Inflammatory macrophage treated with lipopolysaccharide for 1 hour (primary cell): ENCODE measurements at places on chromosomes 13 and 19.

DNA sequence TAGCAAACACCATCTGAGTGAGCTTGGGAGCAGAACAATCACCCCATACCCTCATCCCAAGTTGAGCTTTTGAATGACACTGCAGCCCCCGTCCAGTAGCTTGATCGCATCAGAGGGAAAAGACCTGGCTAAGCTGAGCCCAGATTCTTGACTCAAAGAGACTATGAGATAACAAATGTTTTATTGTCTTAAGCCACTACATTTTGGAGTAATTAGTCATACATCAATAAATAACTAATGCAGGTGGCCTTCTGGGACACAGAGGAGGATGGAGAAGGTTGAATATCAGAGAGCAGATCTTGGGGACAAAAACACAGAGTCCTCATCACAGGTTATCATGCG, 24.6 kb upstream of the IGSF23 start:
- DNase-seq, result no peak

DNA sequence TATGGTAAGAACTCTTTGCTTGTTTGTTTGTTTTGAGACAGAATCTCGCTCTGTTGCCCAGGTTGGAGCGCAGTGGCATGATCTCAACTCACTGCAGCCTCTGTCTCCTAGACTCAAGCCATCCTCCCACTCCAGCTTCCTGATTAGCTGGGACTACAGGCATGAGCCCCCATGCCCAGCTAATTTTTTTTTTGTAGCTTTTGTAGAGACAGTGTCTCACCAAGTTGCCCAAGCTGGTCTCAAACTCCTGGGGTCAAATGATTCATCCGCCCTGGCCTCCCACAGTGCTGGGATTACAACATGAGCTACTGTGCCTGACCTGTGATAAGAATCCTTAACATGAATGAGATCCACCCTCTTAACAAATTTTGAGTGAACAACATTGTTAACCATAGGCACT, 183.9 kb upstream of the TSHZ3 start:
- DNase-seq, result no peak

DNA sequence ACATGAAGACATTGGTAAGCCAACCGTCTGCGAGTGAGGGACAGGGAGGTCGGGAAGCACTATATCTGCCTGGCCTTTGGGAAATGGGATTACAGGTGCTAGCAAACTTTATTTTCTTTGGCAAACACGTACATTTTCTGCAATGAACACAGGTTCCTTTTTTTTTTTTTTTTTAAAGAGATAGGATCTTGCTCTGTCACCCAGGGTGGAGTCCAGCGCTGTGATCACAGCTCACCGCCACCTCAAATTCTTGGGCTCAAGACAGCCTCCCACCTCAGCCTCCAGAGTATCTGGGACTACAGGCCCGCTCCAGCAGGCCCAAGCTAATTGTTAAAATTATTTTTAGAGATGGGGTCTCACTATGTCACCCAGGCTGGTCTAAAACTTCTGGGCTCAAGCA, 24.2 kb downstream of the ELAVL1 start:
- DNase-seq, result no peak

- no peak for DNase-seq
Measured at GRCh38 chr19:33398361-33399060, 25.0 kb downstream of the CEBPG start.

DNA sequence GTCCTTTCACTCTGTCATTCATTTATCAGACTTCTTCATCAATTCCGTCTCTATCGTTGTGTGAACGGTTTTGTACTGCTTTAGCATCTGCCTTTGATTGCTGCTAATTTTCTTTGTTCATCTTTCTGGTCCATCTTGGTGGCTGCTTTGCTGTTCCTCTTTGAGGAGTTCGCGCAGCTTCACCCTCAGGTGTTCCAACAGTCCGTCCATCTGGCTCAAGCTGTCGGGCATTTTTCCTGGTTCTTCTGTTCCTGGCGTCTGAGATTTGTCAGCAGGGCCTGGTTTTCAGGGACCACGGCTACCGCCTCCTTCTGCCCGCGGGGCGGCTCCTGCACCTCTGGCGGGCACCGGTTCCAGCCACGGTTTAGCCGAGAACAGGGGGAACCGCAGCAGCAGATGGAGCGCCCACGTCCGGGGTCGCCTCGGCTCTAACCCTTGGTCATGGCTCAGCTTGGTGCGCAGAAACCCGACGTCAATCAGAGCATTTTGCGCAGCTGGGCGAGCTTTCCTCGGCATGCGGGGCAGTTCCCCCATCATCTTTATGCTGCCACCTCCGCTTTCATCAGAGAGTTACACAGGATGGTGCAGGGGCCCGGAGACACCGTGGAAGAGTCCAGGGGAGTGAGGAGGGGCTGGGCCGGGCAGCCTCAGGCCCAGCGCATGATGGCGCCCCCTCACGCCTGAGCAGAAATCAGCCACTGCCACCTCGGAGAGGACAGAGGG, 89.5 kb downstream of the ZNF100 start:
- no peak for DNase-seq

- no peak for DNase-seq
Measured at GRCh38 chr19:497869-498510, 1.7 kb downstream of the MADCAM1 start.

DNA sequence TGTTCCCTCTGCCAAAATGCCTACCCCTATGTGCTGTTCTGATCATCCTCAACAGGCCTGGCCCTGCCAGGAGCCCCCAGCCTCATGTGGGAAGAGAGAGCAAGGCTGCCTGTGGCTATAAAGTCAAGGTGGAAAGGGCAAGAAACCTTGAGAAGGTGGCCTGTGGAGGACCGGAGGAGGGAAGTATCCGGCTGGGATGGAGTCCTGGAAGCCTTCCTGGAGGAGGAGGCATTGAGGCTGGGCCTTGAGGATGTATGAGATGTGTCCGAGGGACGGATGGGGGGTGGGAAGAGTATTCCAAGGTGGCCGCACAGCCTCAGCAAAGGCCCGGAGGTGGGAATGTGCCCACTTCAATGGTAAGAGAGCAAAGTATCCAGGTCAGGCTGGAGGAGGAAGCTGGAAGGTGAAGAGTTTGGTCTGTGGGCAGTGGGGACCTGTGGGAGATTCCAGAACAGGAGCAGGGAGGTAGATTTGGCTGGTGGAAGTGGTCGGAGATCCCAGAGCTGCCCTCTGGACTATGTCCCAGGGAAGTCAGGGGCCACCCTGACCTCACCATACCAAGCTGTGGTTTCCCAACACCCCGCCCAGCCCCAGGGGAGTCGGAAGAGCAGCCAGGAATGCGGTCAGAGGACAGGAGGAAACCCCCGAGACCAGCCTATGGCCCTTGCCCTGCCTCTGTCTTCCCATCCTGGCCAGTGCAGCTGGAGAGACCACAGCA, 3.0 kb upstream of the PLIN4 start:
- no peak for DNase-seq

GRCh38 chr19:41089959-41090358, 1.7 kb downstream of the CYP2A13 start:
- no peak for DNase-seq

GRCh38 chr19:44685877-44686276, 13.1 kb upstream of the CEACAM16 start:
- peak; percentile 88 for DNase-seq

GRCh38 chr13:63696055-63696454, 2280.4 kb upstream of the PCDH20 start:
- no peak for DNase-seq

GRCh38 chr13:102401265-102401664, 583 bp downstream of the FGF14 start:
- no peak for DNase-seq

- no peak for DNase-seq
Measured at GRCh38 chr19:38685666-38686529, 38.4 kb downstream of the ACTN4 start.

GRCh38 chr19:43316591-43317319, 36.7 kb upstream of the CD177 start:
- DNase-seq, result no peak

GRCh38 chr13:50072676-50073075, 57.4 kb downstream of the KCNRG start:
- no peak for DNase-seq

GRCh38 chr19:5261156-5261890, 79.3 kb downstream of the PTPRS start:
- no peak for DNase-seq

- DNase-seq, result no peak
Measured at GRCh38 chr13:34913040-34913439, 29.0 kb upstream of the NBEA start.

GRCh38 chr13:112616586-112617362, 28.8 kb upstream of the TUBGCP3 start:
- DNase-seq, result peak; percentile 63

DNA sequence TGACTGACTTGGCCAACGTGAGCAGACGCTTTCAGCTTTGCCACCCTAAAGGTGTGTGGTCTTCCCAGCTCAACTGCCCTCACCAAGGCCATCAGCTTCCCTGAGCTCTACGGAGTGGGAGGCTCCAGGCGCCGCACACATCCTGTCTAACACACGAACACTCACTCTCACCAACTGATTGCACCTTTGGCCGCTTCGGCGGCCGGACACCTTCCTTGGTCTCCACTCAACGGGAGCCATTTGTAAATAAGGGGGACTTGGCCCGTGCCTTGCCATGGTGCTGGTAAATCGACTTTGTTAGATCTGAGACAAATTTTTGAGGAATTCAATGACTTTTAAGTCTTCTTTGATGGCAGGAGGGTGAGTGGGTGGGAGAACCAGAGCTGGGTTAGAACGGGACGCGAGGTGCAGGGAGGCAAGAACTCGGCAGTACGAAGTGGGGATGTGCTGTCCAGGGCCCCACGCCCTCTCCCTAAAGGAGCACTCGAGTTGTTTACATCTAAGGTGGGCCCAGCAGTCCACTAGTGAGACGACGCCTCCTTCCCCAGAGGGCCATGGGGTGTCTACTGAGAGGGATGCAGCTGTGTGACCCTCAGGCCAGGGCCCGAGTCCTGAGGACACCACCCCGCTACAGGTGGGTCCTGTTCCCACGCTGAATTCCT, 4.4 kb downstream of the C13orf46 start:
- no peak for DNase-seq

- DNase-seq, result no peak
Measured at GRCh38 chr13:91331047-91331915, 16.2 kb upstream of the MIR17HG start.

GRCh38 chr13:94712287-94712811, at the start of gene SOX21:
SOX21 (minus strand) TSS chr13:94712545; CDS start chr13:94712049, 496 bp downstream.
- DNase-seq, result no peak

DNA sequence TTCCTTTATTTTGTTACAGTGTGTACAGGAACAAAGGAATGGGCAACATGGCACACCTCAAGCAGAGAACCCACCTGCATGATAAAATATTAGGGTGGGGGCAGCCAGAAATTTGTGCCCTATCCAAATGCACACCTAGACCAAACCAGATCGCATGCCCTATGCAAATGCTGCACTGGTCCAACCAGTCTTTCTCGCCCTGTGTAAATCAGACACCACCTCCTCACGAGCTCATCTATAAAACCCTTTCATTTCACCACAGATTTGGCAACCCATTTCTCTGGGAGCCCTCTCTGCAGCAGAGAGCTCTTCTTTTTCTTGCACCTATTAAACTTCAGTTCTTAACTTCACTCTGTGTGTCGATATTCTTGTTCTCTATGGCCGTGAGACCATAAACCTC, 1559.2 kb downstream of the SLITRK1 start:
- DNase-seq, result no peak

DNA sequence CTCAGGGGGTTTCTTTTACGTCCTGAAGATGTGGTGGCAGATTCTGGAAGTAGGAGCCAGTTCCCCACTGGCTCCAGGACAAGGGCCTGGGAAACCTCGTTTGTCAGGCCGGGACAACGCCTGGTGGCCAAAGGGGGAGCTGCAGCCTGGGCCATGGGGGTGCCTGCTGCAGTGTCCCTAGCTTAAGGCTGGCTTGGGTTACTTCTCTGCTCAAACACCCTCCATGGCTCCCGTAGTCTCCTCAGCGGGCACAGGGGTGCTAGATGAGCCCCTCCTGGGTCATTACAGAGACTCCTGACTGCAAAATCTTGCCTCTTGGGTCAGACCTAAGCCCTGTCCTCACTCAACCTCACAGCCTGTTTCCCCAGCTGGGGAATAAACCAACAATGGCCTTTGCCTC, 14.7 kb downstream of the CILP2 start:
- peak; percentile 59 for DNase-seq

- no peak for DNase-seq
Measured at GRCh38 chr19:6229951-6230712, 49.6 kb downstream of the MLLT1 start.

GRCh38 chr19:54554896-54555295, 18.7 kb upstream of the LILRA2 start:
- DNase-seq, result no peak

DNA sequence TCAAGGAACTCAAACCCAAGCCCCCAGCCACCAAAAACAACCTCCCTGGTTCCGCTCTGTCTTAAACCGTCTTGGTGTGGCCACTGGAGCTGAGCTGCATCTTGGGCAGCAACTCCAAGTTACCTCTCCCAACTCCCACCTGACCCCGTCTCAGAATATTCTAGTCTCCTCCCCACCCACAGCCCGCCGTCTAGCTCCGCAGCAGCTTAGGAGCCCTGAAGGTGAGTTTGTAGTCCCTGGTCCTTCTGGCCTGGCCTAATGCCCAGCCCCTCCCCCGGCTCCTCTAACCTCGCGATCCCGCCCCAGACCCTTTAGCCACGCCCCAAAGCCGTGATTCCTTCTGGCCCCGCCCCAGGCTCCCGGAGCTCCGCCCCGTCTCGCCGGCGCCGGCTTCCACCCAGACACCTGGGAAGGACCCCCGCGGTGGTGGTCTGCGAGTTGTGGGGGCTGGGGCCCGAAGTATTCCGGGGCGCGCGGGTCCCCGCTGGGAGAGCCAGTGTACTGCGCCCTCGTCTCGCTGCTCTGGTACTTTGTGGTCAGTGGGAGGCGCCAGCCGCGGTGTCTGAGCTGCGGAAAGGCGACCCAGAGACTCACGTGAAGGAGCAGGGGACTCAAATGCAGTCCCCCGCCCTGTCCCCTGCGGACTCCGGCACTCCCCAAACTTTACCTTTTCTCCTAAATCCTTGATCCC, 2.5 kb upstream of the LHB start:
- no peak for DNase-seq

DNA sequence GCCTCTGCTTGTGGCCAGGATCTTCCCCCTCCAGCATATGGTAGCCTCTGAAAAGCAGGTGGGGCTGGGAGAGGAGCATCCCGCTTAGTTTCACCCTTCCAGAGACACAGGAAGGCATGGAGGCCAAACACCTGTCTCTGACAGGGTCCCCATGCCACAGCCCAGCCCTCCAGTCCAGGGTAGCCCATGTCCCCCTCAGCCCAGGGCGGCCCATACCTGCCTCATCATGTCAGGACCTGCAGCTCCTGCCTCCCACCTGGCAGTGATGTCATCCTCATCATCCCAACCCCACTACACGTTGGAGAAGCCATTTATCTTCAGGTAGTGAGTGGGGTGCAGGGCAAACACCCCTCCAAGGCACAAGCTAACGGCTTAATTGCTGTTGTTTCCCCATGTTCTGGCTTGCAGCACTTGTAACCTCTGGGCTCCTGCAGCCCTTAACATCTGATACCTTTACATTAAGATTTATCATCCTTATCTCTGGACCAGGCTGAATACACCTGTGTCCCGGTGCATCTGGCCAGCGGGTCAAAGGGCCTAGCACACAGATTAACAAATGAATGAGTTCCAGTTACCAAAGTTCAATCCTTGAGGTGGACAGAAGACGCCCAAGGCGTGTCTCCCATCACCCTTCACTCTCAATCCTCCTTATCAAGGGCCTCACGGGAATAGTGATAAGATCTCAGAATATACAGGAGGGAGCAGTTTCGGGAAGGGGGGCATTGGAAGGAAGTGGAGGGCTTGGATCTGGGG, 22.2 kb downstream of the ZNF175 start:
- DNase-seq, result no peak
